ENCODE measurements at places on chromosomes 2 and 18. TPM values are rescaled to one million over a fixed set of nuclear protein-coding genes. Genes with fewer than 3 reads are reported as not detected.

CLEC4F gene
- total RNA-seq, result not detected

PSMD1 gene
- 73.4 TPM for total RNA-seq

TMEM247 gene
- total RNA-seq, result not detected

DNAH6 gene
- total RNA-seq, result under 0.01 TPM

POMC gene
- 2.8 TPM for total RNA-seq

RUFY4 gene
- total RNA-seq, result not detected

NGEF gene
- 0.32 TPM for total RNA-seq

GKN1 gene
- not detected for total RNA-seq

G6PC2 gene
- not detected for total RNA-seq

AFF3 gene
- 0.32 TPM for total RNA-seq

POU3F3 gene
- total RNA-seq, result not detected

POLR1A gene
- total RNA-seq, result 16.5 TPM

Data from cardiac atrium fibroblast (primary cell).